Mesothelial cell of epicardium (in vitro differentiated cells): ENCODE measurements at places on chromosomes 6 and 20. TPM values are rescaled to one million over a fixed set of nuclear protein-coding genes. Genes with fewer than 3 reads are reported as not detected.

Gene OSBPL2
- 57.1 to 60.9 TPM (median 57.7 TPM) in 3 replicates for total RNA-seq

Gene LY6G6C
- 0.89 to 1.4 TPM (median 1.3 TPM) in 3 replicates for total RNA-seq

Gene BPIFB2
- total RNA-seq, result not detected in 3 replicates

Gene SLC17A9
- 5.3 to 7.1 TPM (median 5.7 TPM) in 3 replicates for total RNA-seq

Gene PFDN6
- total RNA-seq, result 38.7 to 43.0 TPM (median 39.9 TPM) in 3 replicates
